NAMALWA (cell line): ENCODE measurements at places on chromosomes 13 and 19.

GRCh38 chr19:862581-863314, 3.3 kb downstream of the CFD start:
- peak; percentile 84 for DNase-seq

DNA sequence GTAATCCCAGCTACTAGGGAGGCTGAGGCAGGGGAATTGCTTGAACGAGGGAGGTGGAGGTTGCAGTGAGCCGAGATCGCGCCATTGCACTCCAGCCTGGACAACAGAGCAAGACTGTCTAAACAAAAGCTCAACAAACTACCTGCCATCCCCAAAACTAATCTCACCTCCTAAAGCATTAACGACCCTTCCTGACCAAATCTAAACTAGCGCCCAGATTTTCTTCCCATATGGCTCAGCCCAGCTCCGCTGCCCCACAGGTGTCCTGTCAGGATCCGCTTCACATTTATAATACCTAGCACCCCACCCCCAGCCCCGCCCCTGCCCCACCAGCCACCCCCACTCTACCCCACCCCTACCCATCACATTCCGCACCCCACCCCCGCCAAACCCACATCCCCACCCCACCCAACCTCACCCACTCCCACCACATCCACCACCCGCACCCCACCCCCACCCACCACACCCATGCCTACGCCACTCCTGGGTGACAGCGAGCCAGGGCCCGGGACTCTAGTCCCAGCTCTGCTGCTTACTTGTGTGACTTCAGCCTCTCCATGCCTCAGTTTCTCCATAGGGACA, 599 bp downstream of the C19orf12 start:
- no peak for DNase-seq

- DNase-seq = no peak
Observed at GRCh38 chr13:44331912-44332851, 41.4 kb upstream of the SERP2 start.

DNA sequence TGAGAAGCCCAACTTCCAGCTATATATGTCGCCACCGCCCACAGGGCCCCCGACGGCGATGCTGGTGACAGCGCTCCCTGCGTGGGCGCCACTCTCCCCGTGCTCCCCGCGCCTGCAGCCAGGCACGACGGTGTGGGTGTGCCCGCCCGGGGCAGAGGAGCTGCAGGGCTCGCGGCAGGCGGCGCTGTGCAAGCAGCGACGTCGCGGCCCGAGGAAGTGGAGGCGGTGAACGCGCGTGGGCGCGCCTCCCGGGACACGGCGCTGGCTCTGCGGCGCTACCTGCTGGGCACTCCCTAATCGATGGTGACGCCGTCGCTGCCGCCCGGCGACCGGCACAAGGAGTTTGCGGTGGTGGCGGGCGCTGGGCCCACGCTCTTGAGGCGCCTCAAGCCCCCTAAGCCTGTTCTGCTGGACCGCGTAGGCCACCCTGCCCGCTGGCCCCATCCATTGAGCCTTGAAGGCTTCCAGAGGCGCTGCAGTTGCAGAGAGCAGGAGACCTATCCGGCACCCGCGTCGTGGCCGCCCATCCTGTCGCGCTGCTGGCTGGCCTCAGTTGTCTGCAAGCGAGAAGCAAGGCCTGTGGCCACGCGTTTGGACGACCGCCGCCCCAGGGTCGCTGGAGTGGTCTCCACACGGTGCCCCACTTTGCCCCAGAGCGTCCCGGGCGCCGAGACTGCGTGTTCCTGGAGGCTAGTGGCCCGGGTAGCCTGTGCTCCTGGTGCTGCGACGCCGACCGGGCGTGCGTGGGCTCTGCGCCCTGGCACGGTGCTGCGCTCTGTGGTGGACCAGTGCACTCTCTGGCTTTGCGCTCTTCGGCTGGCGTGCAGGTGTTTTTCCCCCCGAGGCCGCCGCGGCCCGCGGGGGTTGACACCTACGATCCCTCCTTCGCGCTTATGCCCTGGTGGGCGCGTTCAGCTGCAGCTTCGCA, 23.1 kb downstream of the LRFN3 start:
- DNase-seq = no peak

GRCh38 chr19:43725468-43725867, 9.6 kb downstream of the IRGC start:
- DNase-seq = no peak

DNA sequence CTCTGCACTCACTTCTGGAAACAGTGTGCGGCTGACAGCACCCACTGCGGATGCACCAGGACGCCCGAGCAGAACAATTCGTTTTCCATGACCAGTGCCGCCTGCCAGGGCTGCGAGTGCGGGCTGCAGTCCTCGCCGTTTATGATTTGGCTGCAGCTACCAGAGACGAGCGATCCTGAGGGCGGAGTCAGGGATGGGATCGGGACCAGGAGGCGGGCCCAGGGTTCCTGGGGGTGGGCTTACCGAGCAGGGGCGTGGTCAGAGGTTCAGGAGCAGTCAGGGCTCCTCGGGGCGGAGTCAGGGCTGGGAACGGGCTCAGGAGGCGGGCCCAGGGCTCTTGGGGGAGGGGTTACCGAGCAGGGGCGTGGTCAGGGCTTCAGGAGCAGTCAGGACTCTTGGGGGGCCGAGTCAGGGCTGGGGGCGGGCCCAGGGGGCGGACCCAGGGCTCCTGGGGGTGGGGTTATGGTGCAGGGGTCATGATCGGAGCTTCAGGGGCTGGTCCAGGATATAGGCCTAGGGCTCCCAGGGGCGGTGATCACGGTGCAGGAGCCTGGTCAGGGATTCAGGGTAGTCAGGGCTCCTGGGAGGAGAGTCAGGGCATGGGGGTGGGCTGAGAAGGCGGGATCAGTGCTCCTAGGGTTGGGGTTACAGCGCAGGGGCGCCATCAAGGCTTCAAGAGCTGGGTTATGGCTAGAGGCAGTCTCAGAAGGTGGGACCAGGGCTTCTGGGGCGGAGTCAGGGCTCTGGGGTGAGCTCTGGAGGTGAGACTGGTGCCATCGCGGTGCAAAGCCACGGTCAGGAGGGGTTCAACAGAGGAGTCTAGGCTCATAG, 1.7 kb downstream of the KLK4 start:
- peak; percentile 71 for DNase-seq

DNA sequence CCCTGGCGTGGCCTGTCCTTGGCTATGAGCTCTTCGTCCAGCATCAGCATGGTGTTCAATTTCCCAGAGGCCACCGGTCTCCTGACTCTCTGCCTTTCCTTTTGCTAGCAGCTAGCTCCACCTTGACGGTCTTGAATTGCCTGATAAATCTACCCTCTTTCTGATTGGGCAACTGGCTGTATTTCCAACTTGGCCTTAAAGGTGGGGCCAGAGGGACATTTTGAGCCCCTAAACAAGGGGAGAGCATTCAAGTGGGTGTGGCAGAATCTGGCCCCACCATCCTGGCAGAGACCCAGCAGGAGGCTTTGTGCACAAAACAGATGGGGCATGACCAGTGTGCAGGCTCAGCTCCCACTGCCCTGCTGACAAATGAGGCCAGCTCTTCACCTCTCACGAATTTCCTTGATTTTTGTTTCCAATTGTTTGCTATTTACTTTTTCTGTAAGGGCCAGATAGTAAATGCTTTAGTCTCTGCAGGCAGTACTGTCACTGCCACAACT, 148.9 kb upstream of the VSTM2B start:
- no peak for DNase-seq

DNA sequence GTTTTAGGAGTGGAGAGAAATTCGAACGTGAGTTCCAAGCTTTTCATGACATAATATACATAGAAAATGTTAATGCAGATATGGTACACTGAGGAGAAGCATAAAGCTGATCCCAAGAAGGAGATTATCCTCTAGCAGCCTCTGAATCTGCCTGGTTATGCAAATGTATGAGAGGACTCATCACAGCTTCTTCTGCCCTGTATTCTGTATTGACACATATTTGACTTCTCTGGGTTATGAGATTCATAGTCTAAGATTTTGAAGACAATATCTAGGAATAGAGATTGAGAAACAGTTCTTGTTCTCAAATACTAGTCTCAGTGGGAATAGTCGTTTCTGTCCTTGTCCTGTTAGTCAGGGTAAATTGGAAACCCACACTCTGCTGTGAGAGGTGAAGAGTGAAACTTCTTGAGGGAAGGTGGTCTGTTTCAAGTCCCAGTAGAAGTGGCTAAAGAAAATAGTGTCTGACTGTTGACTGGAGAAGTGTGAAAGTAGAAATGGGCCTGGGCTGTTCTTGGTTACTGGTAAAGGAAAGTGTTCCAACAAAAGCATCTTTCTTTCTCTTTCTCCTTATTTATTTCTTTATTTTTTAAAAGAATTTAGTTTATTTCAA, 1356.6 kb downstream of the SLITRK5 start:
- no peak for DNase-seq

DNA sequence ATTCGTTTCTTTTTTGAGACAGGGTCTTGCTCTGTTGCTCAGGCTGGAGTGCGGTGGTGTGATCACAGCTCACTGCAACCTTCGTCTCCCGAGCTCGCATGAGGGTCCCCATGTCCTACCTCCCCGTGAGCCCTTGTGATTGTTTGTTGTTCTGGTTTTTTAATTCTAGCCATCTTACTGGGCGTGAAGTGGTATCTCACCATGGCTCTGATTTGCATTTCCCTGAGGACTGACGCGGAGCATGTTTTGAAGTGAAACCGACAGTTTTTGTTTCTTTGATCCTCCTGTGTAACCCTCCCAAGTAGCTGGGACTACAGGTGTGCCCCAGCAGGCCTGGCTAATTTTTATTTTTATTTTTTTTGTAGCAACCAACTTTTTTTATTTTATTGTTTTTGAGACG, 21.7 kb downstream of the GNG7 start:
- DNase-seq = peak; percentile 96

- no peak for DNase-seq
Observed at GRCh38 chr13:20073775-20074174, 87.1 kb downstream of the GJA3 start.
